ENCODE measurements at places on chromosomes 11 and 22.
A peak's percentile ranks its signal among the peaks of the same experiment; 100 is the strongest.

DNA sequence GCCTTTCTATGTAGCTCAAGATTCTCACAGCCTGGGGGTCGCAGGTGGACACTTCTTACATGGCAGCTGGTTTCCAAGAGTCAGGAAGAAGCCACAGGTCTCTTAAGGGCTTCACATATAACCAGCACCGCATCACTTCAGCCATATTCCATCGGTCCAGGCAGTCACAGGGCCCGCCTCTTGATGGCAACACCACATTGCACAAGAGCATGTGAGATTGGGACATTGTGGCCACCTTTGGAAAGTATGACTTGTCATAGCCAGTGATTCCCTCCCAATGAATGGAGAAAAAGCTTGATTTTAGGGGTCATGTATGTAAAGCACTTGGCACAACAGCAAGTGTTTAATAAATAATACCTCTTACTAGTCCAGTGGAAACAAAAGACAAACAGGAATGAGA lies 98.3 kb downstream of the NCAM1 start:
- no peak for DNase-seq

- no peak for DNase-seq
These were observed 113.7 kb downstream of the SNX19 start for GRCh38 chr11:130802567-130802966.

DNA sequence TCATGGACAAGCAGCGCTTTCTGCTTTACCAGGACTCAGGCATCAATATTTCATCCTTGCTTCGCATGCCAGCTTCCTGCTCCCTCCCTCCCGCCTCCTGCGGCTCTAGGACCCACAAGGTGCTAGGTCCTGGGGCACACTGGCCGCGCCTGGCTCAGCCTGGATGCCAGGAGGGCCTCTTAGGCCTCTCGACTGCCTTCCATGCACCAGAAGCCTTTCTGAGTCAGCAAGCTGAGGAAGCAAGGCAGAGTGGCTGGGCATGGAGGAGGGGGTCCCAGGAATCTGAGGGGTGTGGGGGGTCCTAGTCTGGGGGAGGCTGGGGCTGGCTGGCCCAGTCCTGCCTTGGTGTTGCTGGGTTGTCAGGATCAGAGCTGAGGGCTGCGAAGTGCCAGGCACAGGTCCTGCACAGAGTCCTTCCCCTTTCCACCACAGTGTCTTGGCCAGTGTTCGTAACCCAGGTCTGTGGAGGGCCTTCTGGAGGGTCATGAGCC lies 61.0 kb upstream of the THY1 start:
- no peak for DNase-seq

DNA sequence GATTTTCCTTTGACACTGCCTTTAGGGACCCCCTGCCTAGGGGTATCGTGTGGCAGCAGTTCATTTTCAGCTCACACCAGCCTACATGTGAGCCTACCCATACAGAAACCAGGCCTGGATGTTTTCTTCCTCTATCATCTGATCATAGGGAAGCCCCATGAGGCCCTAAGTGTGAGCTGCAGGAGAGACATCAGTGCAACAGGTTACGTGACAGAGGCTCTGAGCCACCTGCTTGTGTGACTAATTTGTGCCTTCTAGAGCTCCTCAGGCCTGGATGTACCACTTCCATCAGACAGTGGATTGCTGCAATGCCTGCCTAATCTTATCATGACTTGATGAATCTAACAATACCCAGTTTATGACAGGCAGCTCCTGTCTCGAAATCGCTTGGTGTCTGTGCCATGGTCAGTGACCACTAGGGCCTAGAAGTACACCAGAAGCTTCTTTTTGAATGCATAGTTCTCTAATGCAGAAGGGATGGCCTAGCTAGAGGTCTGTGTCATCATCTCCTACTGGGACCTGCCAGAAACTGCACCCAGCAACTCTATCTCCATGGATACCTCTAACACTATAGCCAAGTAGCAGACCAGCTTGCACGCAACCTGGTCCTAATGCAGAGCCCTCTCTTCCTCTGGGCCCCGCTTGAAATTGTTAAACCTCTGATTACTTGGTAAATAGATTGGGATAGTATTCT lies 109.7 kb upstream of the CLPB start:
- DNase-seq = no peak

GRCh38 chr22:21760640-21761039 lies 25.0 kb upstream of the YPEL1 start:
- no peak for DNase-seq

GRCh38 chr11:111913031-111913861 lies 712 bp downstream of the HSPB2 start:
- no peak for DNase-seq

DNA sequence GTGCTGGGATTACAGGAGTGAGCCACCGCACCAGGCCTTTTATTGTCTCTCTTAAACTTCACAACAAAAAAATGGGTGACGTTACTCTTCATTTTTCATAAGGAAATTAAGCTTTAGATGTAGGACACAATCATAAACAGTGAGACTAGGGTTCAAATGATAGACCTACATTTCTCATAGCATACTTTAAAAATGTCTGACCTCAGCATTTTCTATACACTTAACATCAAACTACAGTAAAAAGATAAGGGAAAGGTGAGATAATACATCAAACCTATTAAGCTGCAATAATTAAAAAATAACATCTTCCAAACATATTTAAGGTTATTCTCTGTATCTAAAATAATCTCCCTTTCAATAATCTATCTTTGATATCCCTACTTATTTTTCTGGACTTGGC lies 914.2 kb downstream of the FAM181B start:
- DNase-seq = no peak

- no peak for DNase-seq
These were observed 210.5 kb downstream of the CTTN start for GRCh38 chr11:70608568-70609470.

GRCh38 chr11:47233989-47234668 lies 14.5 kb downstream of the ACP2 start:
- peak; percentile 38 for DNase-seq

DNA sequence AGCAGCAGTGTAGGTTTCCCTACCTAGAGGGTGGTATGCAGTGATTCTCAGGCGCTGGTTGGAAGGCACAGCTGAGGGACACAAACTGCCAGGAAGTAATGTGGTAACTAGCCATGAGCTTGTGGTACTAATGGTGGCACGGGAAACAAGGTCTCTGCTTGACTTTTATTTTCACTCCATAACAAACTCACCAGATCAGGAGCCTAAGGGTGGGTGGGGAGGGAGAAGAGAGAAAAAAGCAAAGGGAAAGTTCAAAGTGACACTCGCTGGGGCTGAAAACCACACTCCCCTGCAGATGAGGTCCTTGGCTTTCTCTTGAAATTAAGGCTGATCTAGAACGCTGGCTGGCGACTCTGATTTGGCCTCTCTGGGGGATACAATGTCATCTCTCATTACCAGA lies 22.0 kb downstream of the TRAF6 start:
- no peak for DNase-seq

DNA sequence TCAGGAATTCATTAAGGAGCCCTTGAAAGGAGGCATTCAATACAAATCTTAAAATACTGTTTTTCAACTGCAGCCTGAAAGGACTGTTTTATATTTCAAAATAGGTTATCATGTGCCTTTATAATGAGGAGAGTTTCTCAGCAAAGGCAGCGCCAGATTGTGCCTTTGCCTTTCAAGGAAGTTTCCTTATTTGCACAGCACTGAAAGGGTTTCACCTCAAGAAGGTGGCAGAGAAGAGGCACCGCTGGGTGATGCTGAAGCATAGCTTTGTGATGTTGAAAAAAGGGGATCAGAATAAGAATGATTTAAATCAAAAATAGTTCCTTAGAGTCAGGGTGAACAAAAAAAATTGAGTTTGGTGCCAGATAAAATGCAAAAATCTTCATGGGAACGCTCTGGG lies 601.0 kb upstream of the KIRREL3 start:
- no peak for DNase-seq

GRCh38 chr11:94669023-94669422 lies 99.1 kb upstream of the AMOTL1 start:
- DNase-seq = no peak

GRCh38 chr11:2390091-2390724 lies 10.3 kb upstream of the TSSC4 start:
- no peak for DNase-seq

DNA sequence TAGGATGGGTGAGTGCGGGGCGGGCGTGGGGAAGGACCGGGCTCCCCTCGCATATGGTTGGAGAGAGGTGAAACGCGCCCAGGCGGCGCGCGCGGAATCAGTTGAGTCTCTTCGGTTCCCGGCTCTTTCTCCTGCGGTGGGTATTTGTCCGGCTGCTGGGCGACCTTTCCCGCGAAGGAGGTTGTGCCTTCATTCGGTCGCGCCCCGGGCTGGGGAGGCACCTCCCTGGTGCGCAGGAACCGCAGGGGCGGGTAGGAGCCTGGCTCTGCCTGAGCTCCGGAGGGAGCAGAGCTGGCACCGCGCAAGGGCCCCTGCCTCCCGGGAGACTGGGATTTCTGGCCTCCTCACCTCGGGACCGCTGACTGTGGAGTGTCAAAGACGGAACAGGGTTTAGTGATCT lies 27.5 kb downstream of the SAA4 start:
- no peak for DNase-seq

- no peak for DNase-seq
These were observed 65.9 kb downstream of the SNX19 start for GRCh38 chr11:130850185-130850944.

GRCh38 chr11:93773045-93773477 lies 11.0 kb upstream of the MED17 start:
- no peak for DNase-seq

DNA sequence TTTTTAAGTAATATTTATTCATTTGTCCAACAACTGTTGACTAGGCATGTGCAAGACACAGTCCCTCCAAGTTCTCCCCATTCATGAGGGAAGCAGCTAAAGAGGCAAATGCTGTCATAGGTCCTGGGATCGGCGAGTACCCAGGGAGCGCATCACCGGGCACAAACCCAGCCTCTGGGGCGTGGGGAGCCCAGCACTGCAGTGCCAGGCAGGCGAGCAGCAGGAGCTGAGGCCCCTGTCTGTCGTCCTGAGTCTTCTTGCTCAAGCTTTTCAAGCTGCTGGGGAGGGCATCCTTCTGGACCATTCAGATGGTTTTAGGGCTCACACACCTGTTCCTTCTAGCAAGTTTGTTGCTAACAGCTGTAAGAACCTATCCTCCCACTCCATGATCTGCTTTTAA lies 62.1 kb downstream of the PPFIA1 start:
- no peak for DNase-seq

DNA sequence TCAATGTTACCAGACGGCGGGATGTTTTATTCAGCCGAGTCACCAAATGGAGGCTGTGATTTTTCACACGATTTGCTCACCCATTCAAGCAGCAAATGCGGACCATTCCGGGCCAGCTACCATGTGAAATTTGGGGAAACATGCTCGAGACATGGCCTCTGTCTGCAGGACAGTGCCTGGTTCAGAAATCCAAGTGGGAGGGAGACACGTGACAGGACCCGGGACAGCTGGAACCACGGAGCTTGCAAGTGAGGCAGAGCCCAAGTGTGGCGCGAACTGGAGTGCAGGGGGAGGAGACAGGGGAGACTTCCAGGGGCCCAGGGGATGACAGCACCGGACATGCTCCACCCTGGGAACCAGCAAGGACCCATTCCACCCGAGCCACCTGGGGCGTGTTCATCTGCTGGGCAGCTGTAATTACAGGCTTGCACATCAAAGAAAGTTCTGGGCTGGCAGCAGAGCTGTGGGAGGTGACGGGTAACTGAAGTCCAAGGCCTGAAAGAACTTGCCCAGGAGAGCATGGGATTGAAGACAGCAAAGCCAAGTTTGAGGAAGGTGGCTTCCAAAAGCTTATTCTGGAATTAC lies 16.5 kb downstream of the CERK start:
- DNase-seq = no peak

- no peak for DNase-seq
These were observed 3.2 kb upstream of the FJX1 start for GRCh38 chr11:35614939-35615569.

GRCh38 chr11:28631148-28631547 lies 523.0 kb downstream of the METTL15 start:
- DNase-seq = no peak

- DNase-seq = no peak
These were observed 14.8 kb upstream of the MPPED1 start for GRCh38 chr22:43396934-43397457.

DNA sequence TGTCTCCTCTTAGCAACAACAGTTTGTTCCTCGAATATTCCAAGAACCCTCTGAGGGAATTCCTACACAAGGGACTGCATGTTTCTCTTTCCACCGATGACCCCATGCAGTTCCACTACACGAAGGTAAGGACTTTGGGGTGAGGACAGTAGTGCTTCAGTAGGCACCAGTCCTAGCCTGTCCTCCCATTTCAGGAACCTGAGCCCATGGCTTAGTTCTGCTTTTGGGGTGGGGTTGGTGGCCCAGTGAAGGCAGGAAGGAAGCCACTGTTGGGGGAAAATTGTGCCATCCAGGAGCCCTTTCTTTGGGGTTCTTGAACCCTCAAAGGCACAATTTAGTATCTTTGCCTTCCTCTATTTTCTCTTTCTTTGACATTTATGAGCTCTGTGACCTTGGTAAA lies 38.2 kb downstream of the RNF141 start:
- DNase-seq = no peak

DNA sequence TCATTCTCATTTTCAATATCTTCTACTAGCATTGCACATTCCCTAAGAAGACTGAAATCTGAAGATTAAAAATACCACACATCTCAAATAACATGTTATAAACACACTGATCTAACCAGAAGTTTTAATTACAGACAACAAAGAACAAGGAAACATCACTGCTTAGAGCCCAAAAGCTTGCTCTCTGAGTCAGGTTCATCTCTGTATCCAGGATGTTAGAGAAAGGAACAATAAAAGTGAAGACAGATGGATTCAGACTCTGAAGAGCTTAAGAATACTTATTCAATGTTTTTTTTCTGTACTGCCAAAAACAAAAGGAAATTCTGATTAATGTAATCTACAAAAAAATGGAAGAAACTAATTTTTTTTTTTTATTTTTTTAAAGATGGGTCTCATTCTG lies 16.5 kb downstream of the RDX start:
- no peak for DNase-seq

DNA sequence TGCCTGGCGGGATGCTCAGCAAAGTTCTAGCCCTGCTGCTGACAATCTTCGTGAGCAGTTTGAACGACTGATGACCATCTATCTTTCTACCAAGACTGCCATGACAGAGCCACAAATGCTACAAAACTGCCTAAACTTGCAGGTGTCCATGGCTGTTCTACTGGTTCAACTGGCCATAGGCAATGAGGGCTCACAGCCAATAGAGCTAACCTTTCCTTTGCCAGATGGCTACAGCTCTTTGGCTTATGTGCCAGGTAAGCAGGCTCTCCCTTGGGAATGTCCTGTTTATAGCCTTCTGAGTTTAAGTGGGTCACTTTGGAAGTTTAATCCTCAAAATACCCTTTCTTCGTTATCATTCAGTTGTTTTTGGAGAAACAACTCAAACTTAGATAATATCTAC lies 20.1 kb downstream of the UBE4A start:
- no peak for DNase-seq

GRCh38 chr11:70247710-70248072 lies 22.8 kb upstream of the PPFIA1 start:
- DNase-seq = no peak

Measured in activated naive CD4-positive, alpha-beta T cell treated with anti-CD3 and anti-CD28 coated beads for 36 hours (primary cell).